Suprapubic skin (tissue), 4 donors: ENCODE measurements at places on chromosomes 11 and 22. TPM values are rescaled to one million over a fixed set of nuclear protein-coding genes. Genes with fewer than 3 reads are reported as not detected.

- H3K36me3 ChIP-seq, result no peaks in the 10 kb centered on the region
- H3K27me3 ChIP-seq, result peaks cover 3% of the 10 kb centered on the region
- H3K4me3 ChIP-seq, result no peak overlapping the region
These were observed 162.1 kb downstream of the MN1 start for GRCh38 chr22:27639248-27640086.

DNA sequence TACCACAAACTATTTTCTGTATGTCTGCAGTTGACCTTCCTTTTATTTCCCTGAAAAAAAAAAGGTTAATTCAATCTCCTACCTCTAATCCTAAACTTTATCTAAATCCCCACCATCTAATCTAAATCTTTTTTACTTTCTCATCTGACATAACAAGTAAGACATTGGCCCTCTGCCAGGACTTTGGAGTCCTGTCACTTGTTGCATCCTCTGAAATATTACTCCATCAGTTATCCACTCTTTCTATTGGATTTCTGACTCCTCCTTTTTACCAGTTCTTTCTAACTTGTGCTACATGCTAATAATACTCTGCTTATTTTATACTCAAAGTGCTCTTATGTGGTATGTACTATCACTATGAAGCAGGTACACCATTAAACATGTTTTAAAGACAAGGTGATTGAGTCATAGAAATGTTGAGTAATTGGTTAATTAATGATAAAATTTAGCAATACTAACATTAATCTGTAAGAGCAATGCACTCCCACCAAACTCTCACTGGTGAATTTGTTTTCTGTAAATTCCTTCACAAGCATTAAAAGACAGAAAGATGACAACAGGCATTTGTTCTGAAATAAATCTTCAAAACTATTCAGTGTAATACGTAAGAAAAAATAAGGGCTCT, 914.2 kb upstream of the RAG2 start:
- no peak overlapping the region for H3K4me3 ChIP-seq
- no peaks in the 10 kb centered on the region for H3K4me1 ChIP-seq
- H3K36me3 ChIP-seq, result no peaks in the 10 kb centered on the region
- H3K27ac ChIP-seq, result no peak overlapping the region
- no peak for DNase-seq

GRCh38 chr11:14288189-14288935, 70.6 kb downstream of the RRAS2 start:
- H3K36me3 ChIP-seq, result peaks cover 3% of the 10 kb centered on the region
- DNase-seq, result no peak
- no peak overlapping the region for H3K27ac ChIP-seq
- H3K4me1 ChIP-seq, result no peaks in the 10 kb centered on the region

- H3K4me1 ChIP-seq, result no peaks in the 10 kb centered on the region
- no peak overlapping the region for H3K4me3 ChIP-seq
- peaks cover 48% of the 10 kb centered on the region for H3K27me3 ChIP-seq
- DNase-seq, result no peak
- H3K36me3 ChIP-seq, result no peaks in the 10 kb centered on the region
- no peak overlapping the region for H3K27ac ChIP-seq
These were observed 487.0 kb downstream of the TBC1D22A start for GRCh38 chr22:47249370-47249928.

The SLC22A8 gene
- not detected for total RNA-seq

The PHLDB1 gene
- 117 TPM for total RNA-seq

The CARD18 gene
- 26.0 TPM for total RNA-seq

The RIBC2 gene
- 5.7 TPM for total RNA-seq

The ALX4 gene
- 0.21 TPM for total RNA-seq
